Pons (tissue), 1 donor: ENCODE measurements at places on chromosomes 2 and 18.

- no peak for DNase-seq
These were observed 244.3 kb downstream of the FAM210A start for GRCh38 chr18:13481820-13482617.

DNA sequence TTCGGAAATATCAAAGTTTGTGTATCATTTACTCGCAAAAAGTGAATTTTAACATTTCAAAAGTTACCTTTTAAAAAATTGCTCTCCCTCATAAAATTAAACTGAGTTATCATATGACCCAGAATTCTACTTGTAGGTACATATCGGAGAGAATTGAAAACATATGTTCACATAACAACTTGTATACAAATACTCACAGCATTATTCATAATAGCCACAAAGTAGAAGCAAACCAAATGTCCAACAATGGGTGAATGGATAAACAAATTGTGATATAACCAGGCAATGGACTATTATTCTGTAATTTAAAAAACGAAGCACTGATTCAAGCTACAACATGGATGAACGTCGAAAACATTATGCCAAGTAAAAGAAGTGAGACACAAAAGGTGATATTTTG is 412.0 kb upstream of the TCF4 start:
- DNase-seq, result no peak

DNA sequence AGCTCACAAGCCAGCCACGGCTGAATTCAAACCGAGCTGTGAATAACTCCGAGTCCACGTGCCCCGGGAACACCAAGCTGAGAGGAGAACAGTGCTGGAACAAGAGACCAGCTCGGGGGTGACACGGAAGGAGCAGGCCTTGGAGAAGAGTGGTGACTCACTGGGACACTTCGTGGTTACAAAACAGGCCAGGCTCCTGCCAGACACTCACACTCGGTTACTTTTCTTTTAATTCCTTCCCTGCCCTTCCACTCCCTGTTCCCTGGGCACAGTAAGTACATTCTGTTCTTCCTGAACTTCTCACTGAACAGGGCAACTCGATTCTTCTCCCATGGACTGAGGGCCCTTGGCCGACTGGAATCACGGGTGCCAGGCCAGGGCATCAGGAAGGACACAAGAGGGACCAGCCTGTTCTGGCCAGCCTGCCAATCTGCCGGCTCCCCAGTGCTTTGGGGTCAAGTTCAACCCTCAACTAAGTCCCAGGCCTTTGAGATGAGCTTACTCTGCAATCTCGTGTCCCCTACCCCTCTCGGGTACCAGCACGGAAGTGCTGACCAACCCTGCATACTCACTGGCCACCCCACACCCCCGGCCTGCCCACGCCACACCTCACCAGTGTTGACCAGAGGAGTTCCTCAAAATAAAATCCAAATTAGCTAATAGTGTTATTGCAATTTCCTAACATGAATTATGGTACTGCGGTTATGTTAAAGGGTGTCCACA is 87.5 kb downstream of the TFCP2L1 start:
- DNase-seq, result peak; percentile 68

DNA sequence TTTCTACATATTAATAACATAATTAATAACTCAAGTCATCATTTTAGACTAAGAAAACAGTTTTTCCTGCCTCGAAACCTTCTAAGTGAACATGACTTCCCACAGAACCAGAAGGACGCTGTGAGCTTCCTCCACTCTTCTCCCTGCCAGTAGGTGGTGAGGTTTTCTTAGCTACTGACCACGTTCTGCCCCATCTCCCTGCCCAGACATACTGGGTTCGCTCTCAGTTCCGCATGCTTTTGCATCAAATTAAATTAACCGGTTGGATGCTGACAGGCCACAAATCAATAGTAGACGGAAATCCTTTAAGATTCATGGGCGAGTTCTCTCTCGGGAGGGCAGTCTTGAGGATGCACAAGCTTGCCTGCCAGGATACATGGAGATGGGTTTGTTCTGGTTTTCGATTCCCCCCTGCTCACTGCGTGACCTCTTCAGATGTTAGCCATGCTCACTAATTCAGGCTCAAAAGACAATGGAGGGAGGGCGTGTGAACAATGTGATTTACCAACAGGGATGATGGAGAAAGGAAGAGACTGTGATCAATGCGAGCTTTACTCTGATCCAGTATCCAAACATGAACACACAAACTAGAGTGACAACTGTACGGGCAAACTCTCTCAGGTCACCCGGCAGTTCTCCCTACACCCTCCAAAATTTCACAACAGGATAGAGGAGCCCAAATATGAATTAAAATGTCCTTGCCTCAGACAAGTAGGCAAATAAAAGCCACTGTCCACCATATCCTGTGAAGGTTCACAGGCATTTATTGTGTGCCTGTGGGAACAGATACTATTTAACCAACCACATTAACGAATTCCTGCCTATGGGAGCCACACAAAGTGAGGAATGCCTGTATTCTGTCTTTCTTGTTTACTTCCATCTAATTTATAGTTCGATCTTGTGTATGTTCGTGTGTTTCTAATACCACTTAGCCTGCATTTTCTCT is 375.7 kb downstream of the EIPR1 start:
- peak; percentile 42 for DNase-seq

- DNase-seq, result no peak
These were observed 24.3 kb downstream of the DLGAP1 start for GRCh38 chr18:4430836-4431235.

- no peak for DNase-seq
These were observed 53.9 kb downstream of the TMEM18 start for GRCh38 chr2:623130-623922.

- no peak for DNase-seq
These were observed 71.0 kb downstream of the EVA1A start for GRCh38 chr2:75489721-75490120.

DNA sequence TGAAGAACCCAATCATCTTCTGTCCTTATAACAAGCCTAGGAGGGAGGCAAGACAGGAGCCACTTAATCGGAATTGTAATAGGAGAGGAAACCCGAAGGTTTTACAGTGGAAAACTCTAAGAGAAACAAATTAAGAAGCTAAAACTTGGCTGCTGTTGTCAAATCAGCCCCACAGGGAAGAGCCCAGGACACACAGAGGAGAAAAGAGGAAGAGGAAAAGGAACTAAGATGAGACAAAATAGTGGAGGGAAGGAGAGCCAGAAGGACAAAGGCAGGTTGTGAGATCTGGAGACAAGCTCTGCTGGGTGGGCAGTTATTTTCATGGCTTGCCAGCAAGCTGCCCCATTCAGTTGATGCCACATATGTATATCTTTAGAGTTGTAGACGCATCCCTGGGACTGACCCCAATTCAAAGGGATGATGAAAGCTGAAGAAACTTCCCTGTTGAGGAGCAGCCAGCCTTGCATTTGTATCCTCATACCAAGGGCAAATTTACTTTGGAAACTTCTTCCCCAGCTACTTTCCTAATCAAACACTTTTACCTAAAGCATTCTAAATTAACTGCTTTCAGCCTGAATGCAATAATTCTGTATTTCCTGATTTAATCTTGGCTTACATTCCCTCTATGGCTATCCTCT is 499.8 kb upstream of the MEIS1 start:
- DNase-seq, result no peak

- no peak for DNase-seq
These were observed 246.7 kb downstream of the DLGAP1 start for GRCh38 chr18:4208366-4208765.

- DNase-seq, result no peak
These were observed 58.8 kb downstream of the RNF144A start for GRCh38 chr2:6975988-6976387.

DNA sequence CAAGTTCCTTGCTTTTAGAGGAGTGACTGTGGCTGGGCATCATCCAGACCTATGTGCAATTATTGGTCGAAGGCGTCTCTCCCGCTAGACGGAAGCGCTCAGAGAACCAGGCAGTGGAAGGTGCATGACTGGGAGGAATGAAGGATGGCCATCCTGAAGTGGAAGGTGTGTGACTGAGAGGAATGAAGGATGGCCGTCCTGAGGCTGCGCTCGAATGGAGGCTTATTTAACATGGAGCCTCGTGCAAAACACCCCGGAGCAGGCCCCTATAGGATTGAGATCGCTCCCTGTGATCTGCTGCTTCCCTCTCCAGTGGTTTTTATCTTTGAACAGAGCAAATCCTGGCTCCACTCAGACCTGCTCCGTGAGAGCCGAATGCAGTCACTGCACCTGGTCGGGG is 140.2 kb upstream of the ID2 start:
- no peak for DNase-seq

GRCh38 chr18:58513615-58514335 is 115.1 kb downstream of the ALPK2 start:
- no peak for DNase-seq

DNA sequence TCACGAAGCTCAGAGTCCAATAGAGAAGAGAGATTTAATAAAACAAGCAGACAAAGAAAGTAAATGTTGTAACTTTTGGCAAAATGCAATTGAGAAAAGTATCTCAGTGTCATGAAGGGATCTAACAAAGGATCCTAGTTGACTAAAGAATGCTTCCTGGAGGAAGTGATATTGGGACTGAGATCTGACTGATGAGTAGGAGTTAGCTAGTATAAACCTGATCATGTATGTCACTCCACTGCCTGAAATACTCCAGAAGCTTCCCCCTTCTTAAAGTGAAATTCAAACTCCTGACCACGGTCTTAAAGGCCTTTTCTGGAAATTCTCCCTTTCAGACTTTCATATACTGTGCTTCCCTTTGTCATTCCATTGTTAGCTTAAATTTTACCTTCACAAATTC is 1102.4 kb upstream of the ZEB2 start:
- no peak for DNase-seq

- no peak for DNase-seq
These were observed 53.3 kb upstream of the DCC start for GRCh38 chr18:52286675-52287074.

DNA sequence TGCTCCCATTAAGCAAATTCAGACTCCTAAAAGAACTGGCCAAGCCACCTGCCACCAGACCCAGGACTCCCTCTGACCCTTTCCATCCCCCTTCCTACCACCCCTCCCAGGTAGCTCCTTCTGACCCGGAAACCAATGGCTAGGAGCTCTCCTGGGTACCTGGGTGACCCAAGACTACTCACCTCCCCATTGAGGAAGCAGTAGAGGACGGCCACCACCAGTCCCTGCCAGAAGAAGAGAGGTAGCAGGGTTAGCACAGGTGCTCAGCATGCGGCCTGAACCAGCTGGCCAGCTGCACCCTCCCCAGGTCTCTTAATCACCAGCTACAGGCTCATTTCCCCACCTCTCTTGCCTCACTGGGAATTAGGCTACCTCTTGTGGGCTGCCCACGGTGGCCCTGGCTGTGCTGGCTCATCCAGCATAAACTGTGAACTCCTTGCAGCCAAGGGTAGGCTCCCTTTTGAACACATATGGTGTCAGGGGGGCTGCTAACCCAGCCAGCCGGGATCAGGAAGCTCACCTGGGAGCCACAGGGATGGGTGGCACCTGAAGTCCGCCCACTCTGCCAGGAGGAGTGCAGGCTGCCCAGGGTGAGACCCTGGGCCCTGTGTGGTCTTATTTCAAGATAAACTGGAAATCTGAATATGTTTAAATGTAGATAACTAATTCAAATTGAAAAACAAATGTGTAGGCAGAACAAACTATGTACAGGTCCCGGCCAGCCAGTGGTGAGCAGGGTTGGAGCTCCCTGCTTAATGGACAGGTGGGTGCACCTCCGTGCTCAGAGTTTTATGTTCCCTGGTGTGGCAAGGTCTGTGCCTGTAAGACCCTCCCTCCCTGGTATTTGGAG is 9.9 kb downstream of the TMEM37 start:
- DNase-seq, result no peak

DNA sequence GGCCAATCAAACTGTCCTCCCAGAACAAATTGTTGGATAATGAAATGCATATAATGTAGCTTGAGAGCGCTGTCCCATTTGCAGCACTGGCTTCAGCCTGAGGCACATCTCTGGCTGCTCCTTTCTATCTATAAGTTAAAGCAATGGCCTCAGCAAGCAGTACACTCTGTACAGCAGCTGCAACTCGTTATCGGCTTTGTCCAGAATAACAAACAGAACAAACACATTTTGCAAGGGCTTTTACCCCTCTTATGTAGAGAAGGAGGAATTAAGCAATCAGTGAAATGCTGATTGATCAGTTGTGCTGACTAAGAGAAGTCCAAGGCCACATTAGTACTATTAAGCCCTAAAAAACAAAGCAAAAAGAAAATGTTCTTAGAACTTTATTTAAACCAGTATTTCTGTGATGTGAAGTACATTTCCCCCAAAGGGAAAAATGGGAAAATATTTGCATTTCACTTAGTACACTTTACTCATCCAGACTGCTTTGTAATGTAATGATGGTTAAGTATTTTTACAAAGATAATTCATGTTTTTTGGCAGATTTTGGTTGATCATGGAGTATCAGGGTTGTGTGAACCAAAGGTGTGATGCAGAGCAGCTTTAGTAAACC is 15.0 kb upstream of the CPS1 start:
- DNase-seq, result no peak

- no peak for DNase-seq
These were observed 35.1 kb downstream of the CD28 start for GRCh38 chr2:203741566-203741965.

DNA sequence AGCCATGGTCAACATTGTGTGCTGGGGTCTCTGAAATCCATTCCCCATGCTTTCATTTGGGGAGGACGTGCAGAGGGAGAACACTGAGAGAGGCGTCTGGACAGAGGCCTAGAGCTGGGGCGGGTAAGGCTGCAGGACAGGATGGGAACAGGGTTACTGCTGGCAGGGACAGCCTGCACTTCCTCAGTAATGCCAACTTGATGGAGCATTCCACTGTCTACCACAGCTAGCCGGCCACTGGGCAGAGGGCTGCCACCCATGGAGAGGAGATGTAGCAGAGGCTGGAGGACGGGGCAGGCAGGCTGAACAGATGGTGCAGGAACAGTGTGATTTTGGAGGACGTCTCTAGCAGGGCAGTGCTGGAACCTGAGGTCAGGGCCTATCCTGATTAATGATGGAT is 29.3 kb downstream of the MRPL33 start:
- no peak for DNase-seq

DNA sequence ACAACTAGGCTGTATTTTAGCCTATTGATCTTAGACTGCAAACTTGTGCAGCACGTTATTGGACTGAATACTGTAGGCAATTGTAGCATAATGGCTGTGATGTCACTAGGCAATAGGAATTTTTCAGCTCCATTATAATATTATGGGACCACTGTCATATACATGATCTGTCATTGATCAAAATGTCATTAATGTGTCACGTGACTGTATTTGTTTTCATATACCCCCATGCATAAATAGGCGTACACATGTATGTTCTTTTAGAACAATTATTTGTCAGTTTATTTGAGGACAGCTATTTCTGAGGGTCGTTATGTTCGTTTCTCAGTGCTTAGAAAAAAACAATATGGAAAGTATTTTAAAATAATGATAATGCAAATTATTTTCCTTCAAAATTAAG is 111.9 kb upstream of the CDH2 start:
- no peak for DNase-seq

- no peak for DNase-seq
These were observed 24.8 kb downstream of the PID1 start for GRCh38 chr2:229246334-229246733.

GRCh38 chr2:157936406-157936805 is 60.3 kb upstream of the ACVR1 start:
- DNase-seq, result no peak

GRCh38 chr2:234674781-234675201 is 177.9 kb upstream of the ARL4C start:
- no peak for DNase-seq
